GM23248 (cell line): ENCODE measurements at places on chromosomes 5 and 9.

GRCh38 chr5:85681871-85682270 lies 935.9 kb upstream of the COX7C start:
- DNase-seq, result no peak

- no peak for DNase-seq
Measured at GRCh38 chr5:59922220-59922619, 28.7 kb upstream of the PDE4D start.

- no peak for DNase-seq
Measured at GRCh38 chr5:129687941-129688340, 60.0 kb upstream of the MINAR2 start.

- peak; percentile 74 for DNase-seq
Measured at GRCh38 chr5:81422671-81423070, 28.7 kb upstream of the ACOT12 start.

- DNase-seq, result no peak
Measured at GRCh38 chr5:175001876-175002645, 277.7 kb downstream of the MSX2 start.

DNA sequence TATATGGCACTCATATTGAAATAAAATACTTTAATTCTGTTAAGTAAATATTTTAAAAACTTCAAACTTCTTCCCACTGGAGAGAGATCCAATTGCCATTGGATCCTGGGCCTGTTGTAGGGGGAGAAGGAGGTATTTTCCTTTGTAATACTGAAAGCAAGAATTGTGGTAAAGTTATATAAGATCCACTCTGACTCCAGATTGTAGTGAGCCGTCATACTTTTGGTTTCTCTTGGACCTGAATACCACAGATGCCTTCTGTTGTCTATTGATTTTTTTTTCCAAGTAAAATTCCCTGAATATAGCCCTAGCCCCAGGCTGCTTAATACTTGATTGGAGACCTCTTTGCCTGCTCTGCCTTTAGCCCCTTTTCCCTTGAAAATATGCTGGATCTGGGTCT lies 86.9 kb downstream of the ATG10 start:
- DNase-seq, result peak; percentile 1

- DNase-seq, result peak; percentile 28
Measured at GRCh38 chr5:132176987-132177386, 50.7 kb downstream of the P4HA2 start.

DNA sequence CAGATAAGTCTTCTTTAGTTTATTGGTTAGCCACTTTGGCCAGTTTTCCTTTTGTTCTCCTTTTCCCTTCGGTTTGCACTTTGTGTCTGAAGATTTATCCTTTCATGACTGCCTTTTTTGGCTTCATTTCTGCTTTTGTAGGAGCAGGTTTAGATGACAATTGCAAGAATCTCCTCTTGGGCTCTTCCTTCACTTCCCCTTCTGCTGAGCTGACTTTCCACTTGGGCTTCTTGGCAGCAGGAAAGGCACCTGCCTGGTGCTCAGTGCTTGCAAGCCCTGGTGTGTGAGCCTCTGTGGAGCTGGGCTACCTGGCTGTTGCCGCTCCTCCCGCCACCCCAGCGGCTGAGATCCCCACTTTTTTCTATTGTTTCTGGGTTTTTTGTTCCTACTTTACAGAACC lies 7.3 kb downstream of the CCDC112 start:
- DNase-seq, result no peak

DNA sequence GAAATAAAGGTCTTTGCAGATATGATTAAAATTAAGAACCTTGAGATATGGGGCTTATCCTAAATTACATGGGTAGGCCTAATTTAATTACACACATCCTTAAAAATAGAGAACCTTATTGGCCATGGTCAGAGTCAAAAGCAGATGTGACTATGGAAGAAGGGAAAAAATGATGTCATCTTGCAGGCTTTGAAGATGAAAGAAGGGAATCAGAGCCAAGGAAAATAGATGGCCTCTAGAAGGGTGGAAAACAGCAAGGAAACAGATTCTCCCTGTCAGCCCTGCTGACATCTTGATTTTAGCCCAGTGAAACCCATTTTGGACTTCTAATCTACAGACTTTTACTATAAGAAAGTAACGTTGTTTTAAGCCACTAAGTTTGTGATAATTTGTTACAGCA lies 37.6 kb upstream of the KCNN2 start:
- DNase-seq, result no peak

DNA sequence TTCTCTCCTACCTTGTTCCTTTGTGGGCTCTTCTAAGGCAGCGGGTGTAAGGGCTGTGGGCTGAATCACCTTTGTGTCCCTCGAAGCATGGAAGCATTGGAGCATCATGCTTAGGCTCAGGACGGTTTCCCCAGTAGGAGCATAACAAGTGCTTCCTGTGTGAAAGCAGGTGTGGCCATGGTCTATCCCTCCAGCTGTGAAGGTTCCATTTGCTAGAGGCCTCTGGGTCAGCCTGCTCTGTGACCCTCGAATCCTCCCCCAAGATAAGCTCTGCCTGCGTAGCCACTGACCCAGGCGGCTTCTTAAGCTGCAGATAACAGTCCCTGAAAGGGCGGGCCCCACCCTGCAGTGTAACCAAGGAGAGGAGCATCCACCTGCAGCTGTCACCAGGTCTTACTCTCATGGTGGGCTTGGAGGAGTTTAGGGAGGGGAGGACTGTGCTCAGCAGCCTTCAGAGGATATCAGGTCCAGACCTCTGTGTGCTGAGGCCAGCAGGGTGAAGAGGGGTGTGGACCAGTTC lies 8.4 kb upstream of the NDST1 start:
- no peak for DNase-seq

DNA sequence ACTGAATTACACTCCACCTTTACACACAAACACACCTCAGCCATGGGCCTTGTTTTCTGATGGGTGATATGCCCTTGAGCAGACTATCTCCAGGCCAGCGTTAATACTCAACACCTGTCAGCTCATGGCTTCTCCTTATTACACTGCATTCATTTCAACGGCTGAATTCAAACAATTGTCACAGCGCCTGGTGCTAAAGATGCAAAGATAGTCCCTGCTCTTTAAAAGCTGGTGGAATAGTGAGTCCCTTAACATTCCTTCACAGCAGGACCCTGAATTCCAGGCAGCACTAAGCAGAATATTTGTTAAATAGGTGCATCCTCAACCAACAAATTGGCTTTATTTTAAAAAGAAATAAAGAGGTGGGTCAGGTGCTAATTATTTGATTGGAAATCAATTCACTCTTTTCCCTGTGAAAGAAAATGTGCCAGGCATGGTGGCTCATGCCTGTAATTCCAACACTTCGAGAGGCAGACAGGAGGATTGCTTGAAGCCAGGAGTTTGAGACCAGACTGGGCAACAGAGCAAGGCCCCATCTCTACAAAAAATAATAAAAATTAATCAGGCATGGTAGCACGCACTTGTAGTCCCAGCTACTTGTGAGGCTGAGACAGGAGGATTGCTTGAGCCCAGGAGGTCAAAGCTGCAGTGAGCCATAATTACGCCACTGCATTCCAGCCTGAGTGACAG lies 155.7 kb upstream of the EFNA5 start:
- DNase-seq, result no peak

DNA sequence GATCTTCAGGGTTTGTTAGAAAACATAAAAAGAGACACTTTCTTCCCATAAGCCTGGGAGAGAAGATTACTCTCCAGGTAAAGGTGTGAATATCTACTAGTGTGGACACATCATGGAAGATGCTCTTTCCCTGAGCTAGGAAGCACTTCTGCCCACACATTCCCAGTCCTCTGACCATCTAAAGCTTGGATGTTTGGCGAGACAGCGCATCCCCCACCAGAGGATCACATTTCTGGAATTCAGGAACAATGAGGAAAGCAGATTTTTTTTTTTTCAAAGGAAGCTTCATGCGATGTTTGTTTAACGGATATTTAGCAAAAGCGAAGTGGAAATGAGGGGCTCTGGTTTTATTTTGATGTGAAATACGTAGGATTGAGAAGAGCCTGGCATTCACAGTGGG lies 6.2 kb downstream of the SVEP1 start:
- no peak for DNase-seq
